ENCODE measurements at places on chromosomes 1 and 21.

GRCh38 chr1:79845936-79846335 lies 839.4 kb upstream of the ADGRL4 start:
- DNase-seq = no peak

DNA sequence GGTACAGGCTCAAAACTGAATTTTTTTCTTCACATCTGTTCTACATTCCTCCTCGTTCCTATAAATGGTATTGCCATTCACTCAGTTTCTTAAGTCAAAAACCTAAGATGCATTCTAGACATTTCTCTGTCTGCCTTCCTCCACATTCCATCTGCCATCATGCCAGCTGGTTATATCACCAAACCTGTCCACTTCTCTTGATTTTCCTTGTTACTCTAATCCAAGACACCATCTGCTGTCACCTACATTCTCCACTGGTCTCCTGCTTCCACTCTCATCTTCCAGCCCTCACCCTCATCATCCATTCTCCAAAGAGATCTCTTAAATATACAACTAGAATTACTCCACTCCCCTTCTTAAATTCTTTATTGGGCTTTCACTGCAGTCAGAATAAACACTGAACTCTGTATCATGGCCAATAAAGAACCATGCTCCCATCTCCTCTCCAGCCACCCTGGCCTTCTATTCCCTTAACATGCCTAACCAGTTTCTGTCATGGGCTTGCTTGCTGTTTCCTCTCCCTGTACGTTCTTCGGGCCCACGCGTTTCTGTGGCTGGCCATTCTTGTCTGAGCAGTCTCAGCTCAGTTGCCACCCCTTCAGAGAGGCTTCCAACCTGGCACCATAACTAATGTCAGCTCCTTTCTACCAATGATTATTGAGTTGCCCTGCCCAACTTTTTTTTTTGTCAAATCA lies 278.3 kb downstream of the ST6GALNAC3 start:
- DNase-seq = no peak

DNA sequence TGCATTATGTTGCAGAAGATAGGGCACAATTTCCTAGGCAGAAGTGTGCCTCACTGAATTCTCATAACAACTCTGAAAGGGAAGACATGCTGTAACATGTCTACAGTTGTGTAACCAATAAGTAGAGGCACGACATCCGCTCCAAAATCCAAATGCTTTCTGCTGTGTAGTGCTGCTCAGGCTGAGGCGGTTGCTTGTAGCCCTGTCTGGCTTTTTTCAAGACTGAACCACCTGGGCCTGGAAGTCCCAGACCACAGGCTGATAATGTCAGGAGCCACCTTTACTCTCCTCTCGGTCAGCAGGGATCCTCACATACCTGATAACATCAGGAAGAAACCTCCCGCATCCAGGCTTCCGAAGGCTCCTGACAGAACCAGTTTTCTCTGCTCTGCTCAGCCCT lies 10.9 kb downstream of the AKNAD1 start:
- no peak for DNase-seq

DNA sequence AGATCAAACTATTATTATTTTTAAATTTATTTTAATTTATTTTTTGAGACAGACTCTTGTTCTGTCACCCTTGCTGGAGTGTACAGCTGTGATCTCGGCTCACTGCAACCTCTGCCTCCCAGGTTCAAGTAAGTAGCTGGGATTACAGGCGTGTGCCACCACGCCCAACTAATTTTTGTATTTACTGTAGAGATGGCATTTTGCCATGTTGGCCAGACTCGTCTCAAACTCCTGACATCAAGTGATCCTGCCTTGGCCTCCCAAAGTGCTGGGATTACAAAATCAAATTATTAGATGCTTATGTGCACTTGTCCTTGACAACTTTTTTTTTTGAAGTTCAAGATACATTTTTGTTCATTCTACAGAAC lies 15.4 kb downstream of the LIN9 start:
- no peak for DNase-seq

GRCh38 chr1:183622013-183622412 lies 13.6 kb downstream of the ARPC5 start:
- DNase-seq = no peak

GRCh38 chr1:235108876-235109275 lies 19.8 kb downstream of the TOMM20 start:
- DNase-seq = no peak

DNA sequence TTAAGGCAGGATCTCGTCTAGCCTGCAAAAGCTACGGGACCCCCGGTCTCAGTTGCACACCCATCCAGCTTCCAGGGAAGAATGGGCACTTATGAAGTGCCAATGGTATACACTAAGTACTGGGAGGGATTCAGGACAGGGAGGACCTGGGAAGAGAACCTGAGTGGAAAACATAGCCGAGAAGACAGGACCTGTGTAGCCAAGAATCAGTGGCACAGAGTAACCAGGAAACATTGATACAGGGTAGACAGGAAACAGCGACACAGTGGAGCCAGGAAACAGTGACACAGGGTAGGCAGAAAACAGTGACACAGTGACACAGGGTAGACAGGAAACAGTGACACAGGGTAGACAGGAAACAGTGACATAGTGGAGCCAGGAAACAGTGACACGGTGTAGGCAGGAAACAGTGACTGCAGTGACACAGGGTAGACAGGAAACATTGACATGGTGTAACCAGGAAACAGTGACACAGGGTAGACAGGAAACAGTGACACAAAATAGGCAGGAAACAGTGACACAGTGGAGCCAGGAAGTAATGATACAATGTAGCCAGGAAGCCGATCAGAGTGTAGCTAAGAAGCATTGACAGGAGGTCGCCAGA lies 138.0 kb upstream of the ARHGEF16 start:
- no peak for DNase-seq

- DNase-seq = no peak
These were observed 13.3 kb upstream of the GSTM4 start for GRCh38 chr1:109642626-109643025.

GRCh38 chr1:63883494-63884235 lies 109.8 kb downstream of the ROR1 start:
- DNase-seq = no peak
